ENCODE measurements at places on chromosomes 2 and 18. TPM values are rescaled to one million over a fixed set of nuclear protein-coding genes. Genes with fewer than 3 reads are reported as not detected.
A peak's percentile ranks its signal among the peaks of the same experiment; 100 is the strongest.

GBX2 gene
- 3.5 TPM for total RNA-seq

CCDC85A gene
- 16.4 TPM for total RNA-seq

MPP4 gene
- 0.13 TPM for total RNA-seq

GRCh38 chr2:59490994-59491393 is 1062.5 kb downstream of the BCL11A start:
- DNase-seq = no peak
- H3K4me1 ChIP-seq = no peaks in the 10 kb centered on the region
- no peaks in the 10 kb centered on the region for H3K27me3 ChIP-seq
- no peak overlapping the region for H3K4me3 ChIP-seq
- H3K36me3 ChIP-seq = no peaks in the 10 kb centered on the region
- H3K27ac ChIP-seq = no peak overlapping the region

DNA sequence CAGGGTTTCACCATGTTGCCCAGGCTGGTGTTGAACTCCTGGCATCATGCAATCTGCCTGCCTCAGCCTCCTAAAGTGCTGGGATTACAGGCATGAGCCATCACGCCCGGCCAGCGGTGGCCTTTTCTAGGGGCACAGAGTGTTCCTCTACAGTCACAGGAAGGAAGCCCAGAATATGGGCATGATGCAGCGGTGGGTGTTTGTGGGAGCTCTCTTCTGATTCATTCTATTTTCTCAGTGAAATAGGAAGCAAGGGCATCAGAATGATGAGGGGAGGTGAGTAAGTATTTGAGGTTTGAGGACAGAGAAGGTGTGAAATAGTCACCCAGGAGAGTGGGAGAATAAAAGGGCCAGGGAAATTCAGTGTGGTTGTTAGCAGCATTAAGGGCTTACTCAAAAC is 70.3 kb upstream of the PSME4 start:
- no peaks in the 10 kb centered on the region for H3K36me3 ChIP-seq
- H3K27me3 ChIP-seq = no peaks in the 10 kb centered on the region
- H3K4me1 ChIP-seq = peaks cover 5% of the 10 kb centered on the region

DNA sequence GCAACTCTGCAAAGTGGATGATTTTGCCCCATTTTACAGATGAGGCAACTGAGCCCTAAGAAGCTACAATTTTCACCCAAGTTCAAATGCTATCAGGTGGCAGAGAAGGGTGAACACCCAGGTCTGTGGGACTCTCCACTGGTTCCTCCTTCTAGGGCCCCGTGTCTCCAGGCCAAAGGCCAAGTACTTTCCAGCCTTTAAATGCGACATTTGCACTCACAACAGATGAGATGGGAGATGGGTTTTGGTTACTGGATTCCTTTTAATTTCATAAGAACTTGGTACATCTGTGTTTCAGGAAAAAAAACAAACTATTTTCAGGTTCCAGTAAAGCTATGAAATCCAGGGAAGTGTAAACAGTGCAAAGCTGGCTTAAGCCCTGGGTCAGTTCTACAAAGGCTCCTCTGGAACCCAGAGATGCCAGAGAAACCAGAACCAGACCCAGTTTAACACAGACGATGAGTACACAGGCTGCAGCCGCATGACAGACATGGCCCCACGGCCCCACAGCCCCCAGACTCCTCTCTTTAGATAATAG is 361.7 kb downstream of the ANAPC1 start:
- peaks cover 1% of the 10 kb centered on the region for H3K27me3 ChIP-seq
- no peak overlapping the region for H3K4me3 ChIP-seq
- no peaks in the 10 kb centered on the region for H3K36me3 ChIP-seq
- no peaks in the 10 kb centered on the region for H3K4me1 ChIP-seq
- no peak overlapping the region for H3K27ac ChIP-seq

GRCh38 chr18:27544206-27544605 is 359.1 kb upstream of the CHST9 start:
- H3K4me1 ChIP-seq = no peaks in the 10 kb centered on the region
- no peak for DNase-seq
- no peak overlapping the region for H3K27ac ChIP-seq
- H3K27me3 ChIP-seq = no peaks in the 10 kb centered on the region
- H3K4me3 ChIP-seq = no peak overlapping the region

OST4 gene
- 379 TPM for total RNA-seq

CELF4 gene
- 0.44 TPM for total RNA-seq

DNA sequence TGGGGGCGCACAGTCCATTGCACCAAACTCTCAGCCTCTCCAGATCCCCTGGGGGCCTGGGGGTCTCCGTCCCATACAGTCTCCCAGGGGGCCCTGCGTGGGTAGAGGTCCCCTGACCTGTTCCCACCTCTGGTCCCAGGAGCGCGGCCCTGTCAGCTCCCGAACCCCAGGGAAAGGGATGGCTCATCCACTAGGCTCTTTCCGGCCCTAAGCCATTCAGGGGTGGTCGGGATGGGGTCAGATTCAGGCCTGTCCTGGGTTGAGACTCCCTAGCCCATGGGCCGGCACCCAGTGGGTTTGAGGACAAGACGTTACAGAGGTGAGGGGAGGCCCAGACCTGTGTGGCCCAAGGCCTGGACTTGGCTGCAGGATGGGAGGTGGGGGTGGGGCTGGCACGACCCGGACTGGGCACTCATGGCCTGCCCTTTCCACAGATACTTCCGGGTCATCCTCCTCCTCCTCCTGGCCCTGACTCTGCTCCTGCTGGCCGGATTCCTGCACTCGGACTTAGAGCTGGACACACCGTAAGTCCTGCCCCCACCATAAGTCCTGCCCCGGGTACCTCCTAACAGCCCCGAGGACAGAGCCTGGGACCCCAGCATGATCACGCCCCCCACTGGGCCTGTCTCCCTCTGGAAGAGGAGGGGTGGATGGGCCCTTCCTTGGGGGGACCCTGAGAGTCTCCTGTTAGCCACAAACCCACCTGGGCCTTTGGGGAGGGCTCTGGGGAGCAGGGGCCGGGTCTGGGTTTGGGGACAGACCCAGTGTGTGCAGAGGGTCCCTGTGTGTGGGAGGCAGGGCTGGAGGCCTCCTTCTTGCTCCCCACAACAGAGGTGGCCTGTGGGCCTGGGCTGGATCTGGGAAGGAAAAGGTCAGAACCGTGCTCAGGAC is 10.1 kb upstream of the NEU4 start:
- H3K4me3 ChIP-seq = no peak overlapping the region
- H3K27me3 ChIP-seq = peaks cover 10% of the 10 kb centered on the region
- DNase-seq = peak; percentile 2
- no peak overlapping the region for H3K27ac ChIP-seq

DNA sequence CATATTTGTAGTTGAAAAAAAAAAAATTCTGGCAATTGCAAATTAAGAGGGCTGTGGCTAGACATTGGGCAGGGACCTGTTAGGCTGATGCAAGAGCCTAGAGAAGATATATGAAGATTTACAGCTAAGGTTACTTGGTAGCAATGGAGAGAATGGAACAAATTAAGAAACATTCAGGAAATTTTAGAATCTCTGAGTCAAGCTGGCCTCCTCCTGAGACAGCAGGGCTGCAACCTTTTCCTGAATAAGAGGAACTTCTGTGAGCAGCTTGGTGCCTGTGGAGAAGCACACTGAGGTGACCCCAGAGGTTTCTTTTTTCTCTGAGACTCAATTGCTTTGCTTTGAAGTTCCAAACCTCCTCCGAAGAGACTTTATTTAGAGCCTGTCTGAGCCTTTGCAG is 118.6 kb upstream of the LRATD1 start:
- H3K4me1 ChIP-seq = no peaks in the 10 kb centered on the region
- no peaks in the 10 kb centered on the region for H3K27me3 ChIP-seq
- no peak for DNase-seq
- H3K27ac ChIP-seq = no peak overlapping the region

- H3K36me3 ChIP-seq = no peaks in the 10 kb centered on the region
- no peak overlapping the region for H3K27ac ChIP-seq
- H3K27me3 ChIP-seq = no peaks in the 10 kb centered on the region
- H3K4me1 ChIP-seq = peaks cover 16% of the 10 kb centered on the region
- H3K4me3 ChIP-seq = no peak overlapping the region
- no peak for DNase-seq
Observed at GRCh38 chr2:181750305-181750704, 70.0 kb upstream of the NEUROD1 start.

DNA sequence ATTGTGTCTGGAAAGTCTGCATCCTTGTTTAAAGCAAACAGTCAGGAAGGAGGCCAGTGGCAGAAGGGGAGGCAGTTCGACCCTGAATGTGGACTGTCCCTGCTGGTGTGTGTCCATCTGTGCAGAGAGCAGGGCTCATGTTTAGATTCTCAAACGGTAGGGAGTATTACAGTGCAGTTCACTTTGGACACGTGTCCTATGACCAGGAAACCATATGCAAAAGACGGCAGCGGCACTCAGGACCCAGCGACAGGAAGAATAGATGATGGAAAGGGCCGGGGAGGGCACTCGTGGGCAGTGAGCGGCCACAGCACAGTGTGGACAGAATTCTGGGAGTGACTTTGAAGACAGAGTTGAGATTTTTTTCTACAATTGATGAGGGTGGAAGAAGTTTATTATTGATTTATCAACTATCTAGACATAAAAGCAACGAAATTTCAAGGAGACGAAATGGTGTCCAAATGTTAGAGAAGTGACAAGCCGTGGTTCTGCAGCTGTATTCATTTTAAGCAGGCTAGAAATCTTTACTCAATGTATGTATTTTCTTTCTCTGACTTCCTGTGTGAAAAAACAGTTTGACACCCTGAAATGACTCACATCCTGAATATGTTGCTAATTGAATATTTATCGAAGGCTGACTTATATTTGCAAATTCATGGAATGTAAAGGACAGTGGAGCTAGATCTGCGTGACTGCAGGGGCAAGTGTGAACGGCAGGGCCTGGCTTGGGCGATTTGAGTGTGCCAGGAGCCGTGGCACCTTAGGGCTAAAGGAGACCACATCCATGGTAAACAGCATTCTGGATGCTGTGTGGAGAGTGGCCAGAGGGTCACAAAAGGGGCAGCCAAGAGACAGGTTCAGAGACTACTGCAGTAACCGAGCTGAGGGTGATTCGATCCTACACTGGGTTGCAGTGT is 214.2 kb downstream of the PTGR3 start:
- H3K4me1 ChIP-seq = peaks cover 29% of the 10 kb centered on the region
- no peak overlapping the region for H3K4me3 ChIP-seq
- no peak for DNase-seq
- no peaks in the 10 kb centered on the region for H3K36me3 ChIP-seq
- peaks cover 1% of the 10 kb centered on the region for H3K27me3 ChIP-seq

DNA sequence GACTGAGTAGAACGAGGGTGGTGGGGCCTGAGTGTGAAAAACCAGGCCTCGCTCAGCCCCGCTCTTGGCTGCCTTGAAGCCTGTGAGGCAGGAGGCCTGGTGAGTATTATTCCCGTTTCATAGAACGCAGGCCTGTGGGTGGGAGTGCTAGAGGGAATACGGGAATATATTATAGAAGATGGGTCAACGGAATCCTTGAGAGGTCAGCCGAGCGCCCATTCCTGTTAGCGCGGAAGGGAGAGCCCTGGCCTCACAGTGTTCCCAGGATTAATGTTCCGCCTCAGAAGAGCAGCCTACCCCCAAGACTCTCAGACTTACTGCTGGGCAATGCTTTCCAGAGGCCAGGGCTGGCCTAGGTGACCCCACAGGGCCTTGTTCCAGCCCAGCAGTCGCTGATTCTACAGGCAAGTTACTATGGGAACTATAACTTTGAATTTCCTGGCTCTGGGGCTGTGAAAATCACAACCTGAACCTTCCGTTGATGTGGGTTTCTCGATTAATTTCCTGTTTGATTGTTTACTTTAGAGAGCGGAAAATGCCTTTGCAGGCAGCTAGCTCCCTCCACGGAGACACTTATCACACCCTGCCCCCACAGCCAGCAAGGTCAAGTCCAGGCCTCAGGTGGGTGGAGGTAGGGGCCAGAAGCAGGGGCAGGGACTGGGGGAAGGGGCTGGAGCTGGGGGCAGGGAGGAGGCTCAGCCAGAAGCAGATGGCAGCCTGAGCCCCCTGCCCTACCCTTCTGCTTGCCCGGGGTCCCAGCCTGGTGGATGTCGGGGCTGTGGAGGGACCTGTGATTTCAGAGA is 108.3 kb downstream of the SMAD7 start:
- peaks cover 6% of the 10 kb centered on the region for H3K36me3 ChIP-seq
- peak overlapping the region; percentile 79 for H3K4me3 ChIP-seq
- H3K4me1 ChIP-seq = peaks cover 62% of the 10 kb centered on the region
- peaks cover 30% of the 10 kb centered on the region for H3K27me3 ChIP-seq
- peak overlapping the region; percentile 97 for H3K27ac ChIP-seq

- DNase-seq = peak; percentile 6
- H3K4me3 ChIP-seq = no peak overlapping the region
- no peak overlapping the region for H3K27ac ChIP-seq
- H3K4me1 ChIP-seq = peaks cover 11% of the 10 kb centered on the region
- H3K27me3 ChIP-seq = peaks cover 2% of the 10 kb centered on the region
Observed at GRCh38 chr18:21315741-21316197, 73.7 kb downstream of the GREB1L start.

DSEL gene
- 8.1 TPM for total RNA-seq

PNO1 gene
- total RNA-seq = 11.4 TPM

DNA sequence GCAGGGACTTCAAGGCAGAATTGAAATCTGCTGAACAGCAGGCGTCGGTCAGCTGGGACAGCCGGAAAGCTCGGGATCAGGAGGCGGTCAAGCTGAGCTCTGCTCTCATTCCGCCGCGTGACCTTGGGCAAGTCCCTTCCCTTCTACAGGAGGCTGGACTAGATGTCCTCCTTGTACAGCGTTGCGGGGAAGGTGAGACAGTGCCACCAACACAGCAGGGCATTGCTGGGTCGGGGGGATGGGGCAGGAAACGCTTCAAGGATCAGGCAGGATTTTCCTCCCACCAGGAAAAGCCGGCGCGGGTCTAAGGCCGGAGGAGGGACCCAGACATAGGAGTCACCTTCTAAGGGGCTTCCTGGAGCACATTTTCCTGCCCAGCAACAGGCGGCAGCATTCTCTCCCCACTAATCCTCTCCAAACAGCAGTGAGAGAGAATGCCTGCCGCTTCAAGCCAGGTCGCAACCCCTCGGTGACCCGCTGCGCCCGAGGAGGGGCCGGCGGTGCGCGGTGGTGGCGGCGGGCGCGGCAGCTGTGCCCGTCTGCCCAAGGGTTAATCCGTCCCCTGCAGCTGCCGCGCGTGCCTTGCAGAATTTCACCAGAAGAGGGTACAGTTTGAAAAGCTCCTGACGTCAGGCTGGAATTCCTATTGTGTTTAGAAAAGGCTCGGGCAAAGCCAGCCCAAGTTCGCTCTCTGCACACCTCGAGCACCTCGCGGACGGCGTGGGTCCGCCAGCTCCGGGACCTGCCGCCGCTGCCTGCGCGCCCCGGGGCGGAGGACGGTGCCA is at the start of gene KCNF1:
KCNF1 (plus strand) TSS at position 644 of the 785 bp plus-strand sequence. CDS start 493 bp downstream, outside the sequence.
- peak within 1 kb of the TSS; percentile 89 for H3K4me3 ChIP-seq
- peak within 1 kb of the TSS; percentile 33 for H3K27ac ChIP-seq
- H3K4me1 ChIP-seq = peaks cover 22% of the 10 kb centered on the region
- peaks cover 29% of the 10 kb centered on the region for H3K27me3 ChIP-seq

- H3K4me1 ChIP-seq = peaks cover 33% of the 10 kb centered on the region
- no peak for DNase-seq
- peaks cover 48% of the 10 kb centered on the region for H3K27me3 ChIP-seq
Observed at GRCh38 chr2:176161825-176162626, 4.9 kb downstream of the HOXD3 start.

DNA sequence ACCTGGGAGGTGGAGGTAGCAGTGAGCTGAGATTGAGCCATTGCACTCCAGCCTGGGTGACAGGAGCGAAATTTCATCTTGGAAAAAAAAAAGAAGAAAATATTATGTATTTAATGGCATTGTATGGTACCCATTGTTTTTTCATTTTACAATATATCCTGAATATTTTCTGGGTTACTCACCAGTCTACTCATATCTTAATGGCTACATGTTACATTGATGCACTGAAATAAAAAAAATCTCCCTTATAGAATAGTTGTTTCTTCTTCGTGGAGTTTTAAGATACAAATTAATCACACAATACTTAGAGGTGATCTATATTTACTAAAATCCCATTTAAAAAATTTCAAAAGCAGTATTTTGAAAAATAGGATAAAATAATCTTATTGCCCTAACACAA is 66.3 kb upstream of the XPO1 start:
- no peaks in the 10 kb centered on the region for H3K36me3 ChIP-seq
- H3K27ac ChIP-seq = no peak overlapping the region
- DNase-seq = no peak
- no peaks in the 10 kb centered on the region for H3K27me3 ChIP-seq
- no peak overlapping the region for H3K4me3 ChIP-seq

MXD1 gene
- total RNA-seq = 3.3 TPM

MC5R gene
- total RNA-seq = 0.56 TPM

Data from endothelial cell (in vitro differentiated cells).